ENCODE measurements at places on chromosomes 6 and 20.

DNA sequence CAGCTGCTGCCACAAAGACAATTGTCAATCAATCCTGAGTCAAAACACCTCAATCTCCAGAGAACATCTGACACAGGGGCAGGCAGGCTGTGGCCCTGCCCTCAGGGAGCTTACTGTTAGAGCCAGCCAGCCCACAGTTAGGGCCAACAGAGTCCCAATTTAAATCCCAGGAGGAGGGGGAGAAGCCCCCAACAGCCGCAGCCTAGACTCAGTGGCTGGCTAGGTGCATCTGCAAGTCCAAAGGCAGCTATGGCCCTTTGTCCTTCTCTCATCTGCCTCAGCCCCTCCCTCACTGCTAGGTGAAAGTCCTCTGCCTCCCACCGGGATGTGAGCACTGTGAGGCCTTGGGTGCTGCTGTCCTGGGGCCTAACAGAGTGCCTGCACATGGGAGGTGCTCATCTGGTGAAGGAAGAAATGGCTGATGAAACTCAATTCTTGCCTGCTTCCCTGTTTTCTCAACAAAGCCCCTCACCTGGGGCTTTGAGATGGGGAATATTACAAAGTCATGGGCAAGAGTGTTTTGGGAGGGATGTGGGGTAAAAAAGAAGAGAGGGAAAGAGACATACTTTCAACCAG lies 33.7 kb upstream of the VEGFA start:
- DNase-seq: no peak

DNA sequence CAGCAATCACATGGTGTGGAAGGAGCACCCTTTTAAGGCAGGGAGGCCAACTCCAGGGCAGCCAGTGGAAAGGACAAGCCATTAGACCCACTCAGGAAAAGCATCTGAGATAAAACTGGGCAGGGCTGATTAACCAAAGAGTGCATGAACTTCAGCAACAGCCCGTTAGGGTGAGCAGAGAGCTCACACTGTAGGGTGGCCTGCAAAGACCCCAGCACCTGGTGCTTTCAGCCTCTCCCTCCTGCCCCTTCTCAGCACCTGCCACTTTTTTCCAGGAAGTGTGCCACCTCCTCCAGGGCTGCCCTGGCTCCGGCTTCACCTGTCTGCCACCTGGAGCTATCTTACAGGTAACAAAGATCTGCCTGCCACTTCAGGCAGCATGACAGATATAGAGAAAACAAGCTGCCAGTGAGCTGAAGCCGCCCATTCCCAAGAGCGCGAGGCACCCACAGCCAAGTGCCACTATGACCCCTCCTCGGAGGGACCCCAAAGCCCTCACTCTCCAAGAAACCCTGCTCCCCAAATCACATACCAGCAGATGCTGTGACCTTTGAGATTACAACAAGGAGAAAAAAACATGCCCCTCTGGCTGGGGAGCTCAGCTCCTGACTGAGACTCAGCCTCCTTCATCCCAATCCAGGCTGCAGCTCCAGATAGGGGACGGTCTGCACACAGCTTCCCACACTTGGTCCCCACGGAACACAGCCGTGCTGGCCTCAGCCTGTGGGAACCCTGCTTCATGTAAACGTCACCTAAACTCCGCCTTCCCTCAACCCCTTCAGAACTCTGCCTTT lies 71.2 kb downstream of the ABHD12 start:
- no peak for DNase-seq

GRCh38 chr6:166998256-166999144 lies 697 bp upstream of the CEP43 start:
- DNase-seq: peak; percentile 41

- no peak for DNase-seq
These were observed 161.4 kb downstream of the ID4 start for GRCh38 chr6:19998541-19998940.

DNA sequence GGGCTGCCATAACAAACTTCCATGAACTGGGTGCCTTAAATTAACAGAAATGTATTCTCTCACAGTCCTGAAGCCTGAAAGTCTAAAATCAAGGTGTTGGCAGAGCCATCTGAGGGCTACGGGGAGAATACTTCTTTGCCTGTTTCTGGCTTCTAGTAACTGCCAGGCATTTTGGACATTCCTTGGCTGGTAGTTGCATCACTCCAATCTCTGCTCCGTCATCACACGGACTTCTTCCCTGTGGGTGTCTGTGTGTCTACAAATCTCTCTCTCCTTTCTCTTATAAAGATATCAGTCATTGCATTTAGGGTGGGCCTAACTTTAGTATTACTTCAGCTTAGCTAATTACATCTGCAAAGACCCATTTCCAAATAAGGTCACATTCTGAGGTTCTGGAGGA lies 20.9 kb upstream of the PERP start:
- no peak for DNase-seq
